Dorsolateral prefrontal cortex (tissue), 122 donors: ENCODE measurements at places on chromosomes 1 and 21.

DNA sequence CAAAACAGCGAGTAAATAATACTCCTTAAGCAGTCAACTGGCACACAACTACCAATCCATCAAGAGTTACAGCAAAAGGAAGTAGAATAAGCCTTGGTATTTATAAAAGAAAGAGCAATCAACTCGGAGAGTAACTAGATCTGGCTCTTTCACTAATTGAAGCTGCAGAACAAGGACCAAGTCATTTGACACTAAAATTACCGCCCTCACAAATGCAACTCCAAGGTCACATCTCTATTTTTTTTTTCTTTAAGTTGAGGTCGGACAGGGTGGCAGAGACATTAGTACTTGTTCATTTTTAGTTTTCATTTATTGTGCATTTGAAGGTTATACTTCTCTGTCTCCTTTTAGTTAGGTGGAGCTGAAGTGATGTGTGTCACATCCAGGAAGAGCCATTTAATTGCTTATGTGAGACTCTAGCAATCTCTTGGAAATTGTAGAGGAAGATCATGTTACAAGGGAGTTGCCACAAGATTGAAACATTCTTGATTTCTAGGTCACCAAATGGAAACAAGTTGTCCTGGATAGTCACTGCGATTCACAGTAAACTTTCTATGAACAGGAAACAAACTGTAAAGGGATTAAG is 138.1 kb upstream of the ADAMTS5 start:
- no peak for DNase-seq

DNA sequence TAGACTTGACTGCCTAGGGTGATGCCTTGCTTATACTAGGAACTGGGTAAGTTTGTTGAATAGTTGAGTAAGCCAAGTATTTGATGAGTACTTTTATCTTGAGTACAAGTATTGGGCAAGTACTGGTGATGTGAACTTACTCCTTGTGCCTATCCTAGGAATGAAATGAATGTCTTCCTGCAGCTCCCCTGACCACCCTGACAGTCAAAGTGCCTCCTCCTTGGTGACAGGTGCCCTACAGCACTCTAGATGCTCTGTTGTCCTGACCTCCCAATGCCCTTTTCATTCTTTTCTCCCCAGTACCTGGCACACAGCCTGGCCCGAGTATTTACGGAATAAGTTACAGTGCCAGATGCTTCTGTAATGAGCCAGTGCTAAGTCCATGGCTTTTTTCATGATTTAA is 25.5 kb downstream of the PCSK9 start:
- DNase-seq, result no peak

DNA sequence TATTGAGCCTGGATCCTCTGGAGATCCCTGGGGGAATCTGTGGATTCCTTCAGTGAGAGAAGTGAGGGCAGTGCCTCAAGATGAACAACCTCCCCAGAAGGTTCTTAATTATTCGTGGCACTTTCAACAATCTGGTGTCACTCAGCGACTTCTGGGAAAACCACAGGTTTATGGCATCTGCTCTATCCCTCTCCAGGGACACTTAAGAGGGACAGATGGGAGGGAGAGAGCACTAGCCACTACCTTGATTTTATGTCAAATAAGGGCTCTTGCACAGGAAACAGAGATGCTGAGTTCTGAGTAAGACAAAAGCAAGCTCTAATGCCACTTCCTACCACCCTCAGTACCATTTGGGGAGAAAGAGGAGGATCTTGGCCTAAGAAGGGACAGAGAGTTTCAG is 21.2 kb upstream of the CHI3L1 start:
- DNase-seq, result no peak

- DNase-seq, result no peak
These were observed 40.1 kb upstream of the BMP8B start for GRCh38 chr1:39828734-39829133.

DNA sequence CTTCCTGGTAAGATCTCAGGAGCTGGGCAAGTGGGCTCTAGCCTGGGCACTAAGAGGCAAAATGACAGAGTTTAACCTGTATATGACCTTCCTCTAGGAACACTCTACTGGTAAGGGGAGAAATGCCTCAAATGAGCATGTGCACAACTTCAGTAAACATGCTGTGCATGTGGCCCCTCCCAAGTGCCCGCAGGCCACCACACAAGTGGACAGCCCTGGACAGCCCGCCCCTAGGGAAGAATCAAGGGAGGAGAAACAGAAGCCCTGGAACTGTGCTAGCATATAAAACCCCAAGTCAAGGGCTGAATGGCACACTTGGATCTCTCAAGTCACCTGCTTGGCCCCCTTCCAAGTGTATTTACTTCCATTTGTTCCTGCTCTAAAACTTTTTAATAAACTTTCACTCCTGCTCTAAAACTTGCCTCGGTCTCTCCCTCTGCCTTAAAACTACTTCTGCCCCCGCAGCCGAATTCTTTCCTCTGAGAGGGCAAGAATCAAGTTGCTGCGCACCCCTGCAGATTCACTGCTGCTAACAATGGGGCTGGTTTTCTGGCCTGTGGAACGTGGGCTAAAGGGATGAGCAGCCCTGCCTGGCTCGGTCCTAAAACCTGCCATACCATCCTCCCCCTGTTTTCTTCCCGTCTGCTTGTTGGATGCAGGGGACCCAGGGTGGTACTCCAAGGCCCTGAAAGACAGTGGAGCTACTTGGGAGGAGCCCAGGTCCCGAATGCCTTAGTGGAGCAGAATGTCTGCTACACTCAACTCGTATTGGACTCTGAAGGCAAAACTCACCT is 93.5 kb downstream of the IER5 start:
- no peak for DNase-seq

GRCh38 chr1:117215733-117216462 is 5.2 kb upstream of the VTCN1 start:
- no peak for DNase-seq

- no peak for DNase-seq
These were observed 66.3 kb downstream of the RABGAP1L start for GRCh38 chr1:174225499-174226204.

DNA sequence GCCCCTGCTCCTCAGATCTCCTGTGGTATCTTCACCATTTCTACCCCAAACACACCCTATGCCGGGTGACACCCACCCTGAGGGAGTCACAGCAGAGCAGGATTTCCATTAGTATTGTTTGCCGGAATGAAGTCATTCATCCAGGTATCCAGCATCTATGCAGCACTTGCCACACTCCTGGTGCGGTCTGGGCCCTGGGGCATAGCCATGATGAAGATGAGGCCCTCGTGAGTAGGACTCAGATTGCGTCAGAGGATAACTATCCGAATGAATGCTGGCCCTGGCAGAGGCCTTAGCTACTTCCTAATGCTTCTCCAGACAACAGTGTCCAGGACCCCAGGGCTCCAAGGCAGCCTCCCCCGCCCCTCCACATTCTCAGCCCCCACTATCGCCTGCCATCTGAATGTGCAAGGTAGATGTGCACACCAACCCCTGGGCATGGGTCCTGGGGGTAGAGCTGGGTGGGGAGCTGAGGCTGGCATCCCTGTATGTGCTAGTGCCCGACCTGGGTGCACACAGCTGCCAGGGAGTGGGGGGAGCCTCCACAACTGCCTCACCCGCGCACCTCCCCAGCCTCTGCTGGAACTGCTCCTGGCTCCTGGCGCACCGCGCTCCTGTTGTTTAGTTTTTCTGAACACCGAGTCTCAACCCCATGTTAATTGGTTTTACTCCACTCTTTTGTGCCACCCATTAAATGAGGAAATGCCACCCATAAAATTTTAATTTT is 25.5 kb upstream of the ZC3H12A start:
- no peak for DNase-seq

- no peak for DNase-seq
These were observed 10.9 kb downstream of the TAGLN2 start for GRCh38 chr1:159914252-159915018.

DNA sequence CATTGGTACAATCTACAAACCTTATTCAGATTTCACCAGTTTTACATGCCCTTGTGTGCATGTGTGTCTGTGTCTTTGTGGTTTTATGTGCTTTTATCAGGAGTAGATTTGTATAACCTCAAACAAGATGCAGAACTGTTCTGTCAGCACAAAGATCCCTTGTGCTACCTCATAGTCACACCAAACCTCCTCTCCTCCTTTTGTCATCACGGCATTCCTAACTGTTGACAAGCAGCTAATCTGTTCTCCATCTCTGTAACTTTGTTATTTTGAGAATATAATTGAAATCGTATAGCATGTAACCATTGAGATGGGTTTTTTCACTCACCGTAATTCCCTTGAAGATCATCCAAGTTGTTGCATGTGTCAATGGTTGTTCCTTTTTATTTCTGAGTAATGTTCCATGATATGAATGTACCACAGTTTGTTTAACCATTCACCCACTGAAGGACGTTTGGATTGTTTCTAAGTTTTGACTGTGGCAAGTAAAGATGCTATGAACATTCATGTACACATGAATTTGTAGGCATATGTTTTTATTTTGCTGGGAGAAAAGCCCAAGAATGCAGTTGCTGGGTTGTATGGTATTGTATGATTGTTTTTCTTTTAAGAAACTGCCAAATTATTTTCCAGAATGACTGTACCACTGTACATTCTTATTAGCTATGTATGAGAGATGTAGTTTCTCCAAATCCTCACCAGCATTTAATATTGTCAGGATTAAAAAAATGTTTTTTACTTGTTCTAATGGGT is 78.1 kb upstream of the B3GALT2 start:
- no peak for DNase-seq

DNA sequence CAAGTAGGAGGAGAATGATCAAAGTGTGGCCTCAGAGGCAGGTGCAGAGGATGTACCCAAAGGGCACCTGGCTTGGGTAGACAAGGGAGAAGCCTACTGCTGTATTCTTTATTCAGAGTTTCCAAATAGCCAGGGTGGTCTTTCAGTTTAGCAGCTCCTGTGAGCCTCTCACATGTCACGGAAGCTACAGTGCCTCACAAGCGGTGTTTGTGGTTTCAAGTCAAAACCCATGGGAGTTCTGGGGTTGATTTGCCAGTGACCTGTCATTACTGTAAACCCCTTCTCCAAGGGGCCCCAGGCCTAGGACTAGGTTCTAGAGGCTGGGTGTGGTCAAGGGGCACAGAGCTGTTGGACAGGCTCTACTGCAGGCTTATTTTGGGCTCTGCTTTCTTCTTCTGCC is 10.2 kb upstream of the IL10 start:
- no peak for DNase-seq

GRCh38 chr1:92709738-92710137 is 75.2 kb downstream of the EVI5 start:
- no peak for DNase-seq

GRCh38 chr1:155078469-155079209 is at the start of gene EFNA3:
Gene EFNA3 (plus strand): TSS chr1:155078837. CDS start chr1:155078942, 105 bp downstream.
- peak; percentile 66 for DNase-seq

GRCh38 chr1:37667023-37667671 is 25.2 kb upstream of the CDCA8 start:
- no peak for DNase-seq

DNA sequence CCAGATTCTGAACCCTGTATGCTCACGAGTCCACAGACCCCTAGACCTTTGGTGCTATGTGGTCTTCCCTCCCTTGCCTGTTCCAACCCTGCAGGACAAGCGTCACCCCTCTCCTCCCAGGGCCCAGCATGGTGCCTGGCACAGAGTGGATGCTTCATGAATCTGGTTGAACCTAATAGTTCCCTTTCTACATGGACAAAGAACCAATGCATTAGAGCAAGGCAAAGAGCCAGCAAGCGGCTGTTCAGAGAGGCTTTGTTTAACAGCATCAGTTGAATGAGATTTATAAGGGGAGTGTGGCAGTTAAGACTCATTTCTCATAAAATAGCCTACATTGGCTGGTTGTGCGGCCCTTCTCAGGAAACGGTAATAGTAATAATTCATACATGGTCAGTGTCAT is 14.9 kb downstream of the SLC26A9 start:
- DNase-seq, result peak; percentile 84

GRCh38 chr1:47181955-47182675 is 7.7 kb downstream of the PDZK1IP1 start:
- DNase-seq, result no peak

GRCh38 chr1:77888781-77889642 is 588 bp downstream of the NEXN start:
- peak; percentile 15 for DNase-seq

- no peak for DNase-seq
These were observed 489 bp downstream of the CELSR2 start for GRCh38 chr1:109249654-109250401.

DNA sequence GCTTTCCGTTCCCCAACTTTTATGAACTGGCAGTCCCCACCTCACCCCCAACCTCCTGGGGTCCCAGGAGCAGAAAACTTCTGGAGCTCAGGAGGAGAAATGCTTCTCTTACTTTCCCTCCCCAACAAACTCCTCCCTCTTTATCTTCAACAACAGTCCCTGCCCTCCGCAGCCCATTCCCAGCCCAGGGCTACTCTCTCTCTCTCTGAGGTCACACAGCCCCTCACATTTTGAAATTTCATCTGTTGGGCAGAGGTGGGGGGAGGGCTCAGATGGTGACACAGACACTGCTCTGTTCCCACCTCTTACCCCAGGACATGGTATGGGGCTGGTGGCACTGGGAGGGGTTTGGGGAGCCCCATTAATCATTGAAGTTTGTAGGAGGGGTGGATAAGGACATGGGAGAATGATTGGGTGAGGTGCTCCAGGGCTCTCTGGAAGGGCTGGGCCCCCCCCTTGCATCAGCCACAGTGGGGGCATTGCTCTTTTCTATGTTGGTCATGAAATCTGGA is 6.0 kb downstream of the PIK3CD start:
- DNase-seq, result no peak

DNA sequence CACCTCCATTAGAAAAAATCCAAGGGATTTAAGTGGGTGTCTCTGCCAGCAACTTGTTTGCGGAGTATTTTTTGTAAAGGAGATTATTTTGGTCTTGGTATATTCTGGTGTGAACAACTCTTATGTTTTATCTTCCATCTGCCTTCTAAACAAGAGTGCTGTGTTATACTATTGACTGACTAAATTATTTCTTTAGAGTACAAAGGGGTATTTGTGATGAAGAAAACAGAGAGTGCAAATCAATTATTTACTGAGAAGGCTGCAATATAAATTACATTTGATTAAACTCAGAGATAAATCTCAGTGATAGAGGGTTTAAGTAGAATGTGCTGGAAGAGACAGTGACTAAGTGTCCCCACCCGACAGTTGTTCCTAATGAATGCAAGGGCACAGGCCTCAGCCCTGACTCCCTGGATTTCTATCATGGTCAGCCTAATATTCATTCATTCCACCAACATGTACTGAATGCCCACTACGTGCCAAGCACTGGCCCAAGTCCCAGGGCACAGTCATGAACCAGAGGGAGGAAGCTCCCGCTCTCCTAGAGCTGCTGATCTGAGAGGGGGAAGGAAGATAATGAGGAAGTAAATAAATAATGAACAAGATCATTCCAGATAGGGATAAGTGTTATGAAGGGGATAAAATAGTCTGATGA is 196.9 kb upstream of the C8B start:
- DNase-seq, result peak; percentile 70

GRCh38 chr1:111332190-111332589 is 41.5 kb downstream of the CHIA start:
- DNase-seq, result no peak

- no peak for DNase-seq
These were observed 419.4 kb downstream of the GPATCH2 start for GRCh38 chr1:217211486-217211885.

- no peak for DNase-seq
These were observed 29.8 kb upstream of the ETV3 start for GRCh38 chr1:157168015-157168414.
